Tibial nerve (tissue), 4 donors: ENCODE measurements at places on chromosomes 12 and 14. TPM values are rescaled to one million over a fixed set of nuclear protein-coding genes. Genes with fewer than 3 reads are reported as not detected.

Gene DTX1
- 23.2 TPM for total RNA-seq

- no peak for DNase-seq
These were observed 70.2 kb upstream of the SLC38A2 start for GRCh38 chr12:46442738-46443137.

GRCh38 chr14:101604935-101605780, 43.9 kb downstream of the DIO3 start:
- no peak for DNase-seq

- peak; percentile 70 for DNase-seq
These were observed 85.5 kb downstream of the PRICKLE1 start for GRCh38 chr12:42504049-42504448.

DNA sequence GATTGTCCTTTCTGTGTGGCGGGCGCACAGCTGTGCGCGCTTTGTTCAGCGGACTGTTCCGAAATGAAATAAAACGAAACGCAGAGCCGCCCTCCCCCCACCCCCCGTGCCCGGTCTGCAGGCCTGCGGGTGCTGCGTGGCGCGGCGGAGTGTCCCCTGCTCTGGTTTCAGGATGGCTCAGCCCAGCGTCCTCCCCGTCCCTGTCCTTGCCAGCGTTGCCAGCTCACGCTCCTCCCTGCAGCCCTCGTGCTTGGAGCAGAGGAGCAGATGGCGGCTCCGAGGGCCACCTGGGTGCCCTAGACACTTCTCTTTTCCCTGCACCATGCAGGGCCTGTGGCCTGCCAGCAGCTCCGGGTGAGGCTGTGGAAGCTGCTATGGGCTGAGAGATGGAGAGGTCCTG, 17.5 kb upstream of the BEGAIN start:
- DNase-seq, result no peak

DNA sequence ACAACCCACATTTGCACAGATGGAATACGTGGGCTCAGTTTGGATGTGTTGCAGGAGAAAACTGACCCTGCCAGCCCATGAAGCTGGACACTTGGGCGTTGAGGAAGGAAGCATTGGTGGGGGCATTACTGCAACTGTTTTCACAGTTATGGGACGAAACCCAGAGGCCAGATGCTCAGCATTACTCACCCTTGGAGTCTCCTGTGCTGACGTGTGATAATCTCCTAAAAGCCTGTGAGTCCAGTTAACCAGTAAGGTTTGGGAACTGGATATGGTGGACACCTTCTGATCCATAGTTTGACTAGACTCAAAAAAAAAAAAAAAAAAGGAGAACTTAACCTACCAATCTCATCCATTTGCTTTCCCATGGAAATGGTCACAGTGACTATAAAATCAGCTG, 52.8 kb upstream of the EGLN3 start:
- no peak for DNase-seq

GRCh38 chr12:116274551-116275375, 2.7 kb downstream of the MED13L start:
- DNase-seq, result no peak

DNA sequence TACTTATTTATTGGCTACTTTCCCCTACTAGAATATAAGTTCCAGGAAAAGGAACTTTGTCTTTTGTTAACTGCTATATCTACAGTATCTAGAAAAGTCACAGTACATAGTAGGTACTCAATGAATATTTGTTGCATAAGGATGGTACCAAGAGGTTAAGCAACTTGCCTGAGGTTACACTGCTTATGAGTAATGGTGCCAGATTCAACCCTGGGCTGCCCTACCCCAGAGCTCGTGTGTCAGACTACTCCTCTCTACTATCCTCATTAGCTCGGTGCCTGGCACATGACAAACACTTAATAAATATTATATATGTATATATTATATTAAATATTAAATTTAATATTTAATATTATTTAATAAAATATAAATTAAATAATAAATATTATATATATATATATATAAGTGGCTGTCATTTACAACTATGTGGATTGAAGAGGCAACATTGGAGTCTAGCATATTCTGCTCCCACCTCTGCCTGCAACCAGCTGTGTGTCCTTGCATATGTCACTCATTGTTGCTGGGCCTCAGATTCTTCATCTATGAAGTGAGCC, 25.4 kb downstream of the UTP20 start:
- no peak for DNase-seq

DNA sequence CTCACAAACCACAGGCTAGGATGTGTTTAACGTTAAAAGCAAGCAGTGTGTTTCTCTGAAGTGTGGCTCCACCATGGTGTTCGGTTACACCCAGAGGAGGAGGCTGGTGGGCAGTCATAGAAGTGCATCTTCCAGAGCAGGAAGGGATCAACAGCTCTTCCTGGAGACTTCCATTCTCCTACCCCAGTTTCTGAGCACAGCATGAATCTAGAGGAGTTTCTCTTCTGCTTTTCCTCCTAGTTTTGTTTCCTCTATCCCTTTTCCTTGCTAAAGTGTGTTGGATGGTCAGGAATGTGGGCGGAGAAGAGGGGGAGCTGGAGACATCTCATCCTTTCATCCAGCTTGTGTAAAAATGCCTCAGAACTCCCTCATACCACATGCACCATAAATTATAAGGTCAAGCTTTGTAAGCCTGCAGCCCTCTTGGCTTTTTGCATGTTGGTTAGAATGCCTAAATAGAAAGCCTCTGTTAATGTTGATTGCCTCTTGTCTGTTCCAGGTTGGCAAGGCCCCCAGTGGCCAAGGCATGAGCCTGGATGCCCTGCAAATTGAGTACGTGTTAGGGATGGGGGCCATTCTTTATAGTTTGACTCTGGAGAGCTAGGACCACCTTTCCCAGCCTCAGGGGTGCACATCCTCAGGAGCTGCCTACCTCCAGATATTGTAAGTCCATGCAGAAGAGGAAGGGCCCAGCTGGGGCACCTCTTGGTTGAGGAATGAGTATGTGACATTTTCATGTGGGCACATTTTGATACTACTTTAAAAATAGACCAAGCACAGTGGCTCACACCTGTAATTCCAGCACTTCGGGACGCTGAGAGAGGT, 4.0 kb upstream of the CKAP4 start:
- DNase-seq, result no peak

Gene HRK
- total RNA-seq, result 0.21 TPM

Gene NYNRIN
- 17.4 TPM for total RNA-seq
